ENCODE measurements at places on chromosomes 13 and 19.

- no peak for DNase-seq
Measured at GRCh38 chr13:113539822-113540221, 44.7 kb upstream of the TFDP1 start.

DNA sequence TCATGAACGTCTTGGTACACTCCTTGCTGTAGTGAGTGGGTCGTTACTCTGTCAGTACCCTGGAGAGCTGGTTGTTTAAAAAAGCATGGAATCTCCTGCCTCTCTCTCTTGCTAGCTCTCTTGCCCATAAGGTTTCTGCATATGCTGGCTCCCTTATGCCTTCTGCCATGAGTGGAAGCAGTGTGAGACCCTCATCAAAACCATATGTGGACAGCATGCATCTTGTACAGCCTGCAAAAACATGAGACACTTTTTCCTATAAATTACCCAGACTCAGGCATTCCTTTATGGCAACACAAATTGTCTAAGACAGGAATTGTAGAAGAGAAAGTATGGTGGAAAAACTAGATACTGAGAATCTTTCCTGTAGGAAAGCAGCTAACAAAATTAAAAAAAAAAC is 516.3 kb downstream of the SLITRK6 start:
- no peak for DNase-seq

- no peak for DNase-seq
Measured at GRCh38 chr19:32865326-32865725, 4.2 kb downstream of the SLC7A9 start.

- DNase-seq: no peak
Measured at GRCh38 chr19:3684817-3685410, 15.4 kb downstream of the PIP5K1C start.

GRCh38 chr13:97194479-97194878 is 27.7 kb upstream of the MBNL2 start:
- DNase-seq: no peak

DNA sequence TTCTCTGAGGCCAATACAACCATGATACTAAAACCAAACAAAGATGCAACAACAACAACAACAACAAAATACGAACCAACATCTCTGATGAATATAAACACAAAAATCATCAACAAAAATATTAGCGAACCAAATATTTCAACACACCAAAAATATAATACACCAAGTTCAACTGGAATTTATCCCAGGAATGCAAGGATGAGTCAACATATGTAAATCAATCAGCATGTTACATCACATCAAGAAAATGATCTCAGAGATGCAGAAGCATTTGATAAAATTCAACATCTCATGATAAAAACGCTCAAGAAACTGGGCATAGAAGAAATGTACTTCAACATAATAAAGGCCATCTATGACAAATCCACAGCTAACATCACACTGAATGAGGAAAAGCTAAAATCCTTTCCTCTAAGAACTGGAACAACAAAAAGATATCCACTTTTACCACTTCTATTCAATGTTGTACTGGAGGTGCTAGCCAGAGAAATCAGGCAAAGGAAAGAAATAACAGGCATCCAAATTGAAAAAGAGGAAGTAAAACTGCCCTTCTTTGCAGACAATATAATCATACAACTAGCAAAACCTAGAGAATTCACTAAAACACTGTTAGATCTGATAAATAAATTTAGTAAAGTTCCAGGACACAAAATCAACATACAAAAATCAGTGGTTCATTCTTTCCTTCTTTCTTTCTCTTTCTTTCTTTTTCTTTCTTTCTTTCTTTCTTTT is 2448.7 kb upstream of the PCDH20 start:
- no peak for DNase-seq

- no peak for DNase-seq
Measured at GRCh38 chr19:12727745-12728433, 4.2 kb upstream of the TNPO2 start.

- DNase-seq: peak; percentile 94
Measured at GRCh38 chr13:50124536-50125303, 109.5 kb downstream of the KCNRG start.

GRCh38 chr19:435707-436412 is 25.0 kb downstream of the SHC2 start:
- no peak for DNase-seq

GRCh38 chr13:33191425-33192210 is 93.9 kb downstream of the STARD13 start:
- no peak for DNase-seq

DNA sequence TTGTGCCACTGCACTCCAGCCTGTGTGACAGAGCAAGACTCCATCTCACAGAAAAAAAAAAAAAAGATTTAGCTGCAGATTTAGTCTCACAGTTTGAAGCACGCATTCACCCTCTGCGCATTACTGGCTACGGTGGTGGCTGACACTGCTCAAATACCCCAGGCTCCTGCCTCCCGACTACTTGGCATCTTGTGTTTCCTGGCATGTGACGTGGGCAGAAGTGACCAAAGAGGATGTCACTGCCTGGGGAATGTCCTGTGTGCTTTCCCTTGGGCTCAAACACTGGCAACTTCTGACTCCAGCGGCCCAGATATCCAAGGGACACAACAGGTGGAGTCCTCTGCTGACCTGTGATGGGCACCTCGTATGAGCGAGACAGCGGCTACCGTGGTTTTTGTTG is 24.7 kb upstream of the EIF3G start:
- no peak for DNase-seq

- DNase-seq: no peak
Measured at GRCh38 chr13:84739021-84739420, 856.7 kb upstream of the SLITRK1 start.

DNA sequence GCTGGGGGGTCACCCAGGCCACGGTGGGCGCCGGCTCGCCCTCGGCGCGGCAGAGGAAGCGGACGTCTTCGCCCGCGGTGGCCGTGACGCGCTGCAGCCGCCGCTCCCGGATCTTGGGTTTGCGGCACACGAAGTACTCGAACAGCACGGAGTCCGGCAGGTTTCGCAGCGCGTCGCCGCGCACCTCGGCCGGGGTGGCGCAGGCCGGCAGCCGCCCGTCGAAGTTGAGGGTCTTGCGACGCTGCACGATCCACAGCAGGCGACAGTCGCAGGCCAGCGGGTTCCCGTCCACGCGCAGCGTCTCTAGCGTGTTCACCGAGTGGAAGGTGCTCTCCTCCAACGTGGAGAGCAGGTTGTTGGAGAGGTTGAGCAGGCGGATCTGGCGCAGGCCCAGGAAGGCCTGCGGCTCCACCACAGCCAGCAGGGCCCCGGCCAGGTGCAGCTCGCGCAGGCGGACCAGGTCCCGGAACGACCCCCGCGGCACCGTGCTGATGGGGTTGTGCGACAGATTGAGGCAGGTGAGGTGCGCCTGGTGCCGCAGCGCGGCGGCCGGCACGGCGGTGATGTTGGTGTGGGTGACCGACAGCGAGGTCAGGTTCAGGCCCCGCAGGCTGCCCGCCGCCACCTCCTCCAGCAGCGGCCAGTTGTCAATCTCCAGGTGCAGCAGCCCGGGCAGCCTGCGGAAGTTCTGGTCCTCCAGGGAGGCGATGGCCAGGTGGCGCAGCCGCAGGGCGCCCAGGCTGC is 8.6 kb upstream of the PEAK3 start:
- no peak for DNase-seq

DNA sequence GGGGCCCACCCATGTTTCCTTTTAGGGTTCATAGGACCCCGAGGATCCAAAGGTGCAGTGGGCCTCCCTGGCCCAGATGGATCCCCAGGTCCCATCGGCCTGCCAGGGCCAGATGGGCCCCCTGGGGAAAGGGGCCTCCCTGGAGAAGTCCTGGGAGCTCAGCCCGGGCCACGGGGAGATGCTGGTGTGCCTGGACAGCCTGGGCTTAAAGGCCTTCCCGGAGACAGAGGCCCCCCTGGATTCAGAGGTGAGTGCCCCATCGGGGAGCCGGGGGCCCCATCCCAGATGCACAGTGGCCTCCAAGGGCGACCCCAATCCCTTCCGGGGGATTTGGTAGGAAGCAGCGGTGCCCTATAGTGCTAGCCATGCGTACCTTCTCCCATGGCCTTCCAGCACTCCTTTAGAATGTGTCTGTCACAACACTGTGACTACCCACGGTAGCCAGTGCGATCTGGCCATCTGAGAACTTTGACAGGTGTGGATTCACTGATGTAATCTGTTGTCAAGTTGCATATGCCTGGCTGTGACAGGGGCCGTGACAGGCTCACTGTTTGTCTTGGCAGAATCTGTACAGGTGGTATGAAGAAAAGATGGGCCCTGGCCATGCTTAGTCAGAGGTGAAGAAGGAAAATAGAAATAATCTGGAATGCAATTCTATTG is 88.5 kb downstream of the RAB20 start:
- DNase-seq: no peak

DNA sequence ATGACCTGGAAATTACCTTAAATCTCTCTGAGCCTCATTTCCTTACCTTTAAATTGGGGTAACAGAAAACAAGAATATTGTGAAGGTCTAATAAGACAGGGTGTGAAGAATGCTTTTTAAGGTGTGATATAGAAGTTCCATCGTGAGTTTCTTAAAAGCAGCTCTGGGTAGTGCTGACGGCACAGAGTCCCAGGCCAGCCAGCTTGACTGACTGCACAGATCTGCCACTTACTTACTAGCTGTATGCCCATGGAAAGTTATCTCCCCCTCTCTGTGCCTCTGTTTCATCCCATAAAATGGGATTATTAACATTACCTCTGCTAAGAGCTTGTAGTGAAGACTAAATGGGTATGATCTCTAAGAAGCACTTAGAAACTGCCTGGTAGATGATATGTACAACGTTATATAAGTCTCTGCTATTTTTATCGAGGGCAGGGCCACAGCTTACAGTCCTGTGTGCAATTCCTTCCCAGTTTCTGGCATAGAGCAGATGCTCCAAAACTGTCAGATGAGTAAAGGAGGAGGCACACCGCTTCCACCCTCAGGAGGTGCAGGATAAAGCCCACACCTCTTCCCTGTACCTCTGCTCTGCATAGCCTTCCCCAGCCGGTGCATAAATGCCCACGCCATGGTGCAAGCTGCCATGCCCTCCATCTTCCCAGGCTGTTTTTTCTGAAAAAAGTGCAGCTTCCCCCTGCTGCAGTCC is 99.6 kb downstream of the MBNL2 start:
- no peak for DNase-seq

DNA sequence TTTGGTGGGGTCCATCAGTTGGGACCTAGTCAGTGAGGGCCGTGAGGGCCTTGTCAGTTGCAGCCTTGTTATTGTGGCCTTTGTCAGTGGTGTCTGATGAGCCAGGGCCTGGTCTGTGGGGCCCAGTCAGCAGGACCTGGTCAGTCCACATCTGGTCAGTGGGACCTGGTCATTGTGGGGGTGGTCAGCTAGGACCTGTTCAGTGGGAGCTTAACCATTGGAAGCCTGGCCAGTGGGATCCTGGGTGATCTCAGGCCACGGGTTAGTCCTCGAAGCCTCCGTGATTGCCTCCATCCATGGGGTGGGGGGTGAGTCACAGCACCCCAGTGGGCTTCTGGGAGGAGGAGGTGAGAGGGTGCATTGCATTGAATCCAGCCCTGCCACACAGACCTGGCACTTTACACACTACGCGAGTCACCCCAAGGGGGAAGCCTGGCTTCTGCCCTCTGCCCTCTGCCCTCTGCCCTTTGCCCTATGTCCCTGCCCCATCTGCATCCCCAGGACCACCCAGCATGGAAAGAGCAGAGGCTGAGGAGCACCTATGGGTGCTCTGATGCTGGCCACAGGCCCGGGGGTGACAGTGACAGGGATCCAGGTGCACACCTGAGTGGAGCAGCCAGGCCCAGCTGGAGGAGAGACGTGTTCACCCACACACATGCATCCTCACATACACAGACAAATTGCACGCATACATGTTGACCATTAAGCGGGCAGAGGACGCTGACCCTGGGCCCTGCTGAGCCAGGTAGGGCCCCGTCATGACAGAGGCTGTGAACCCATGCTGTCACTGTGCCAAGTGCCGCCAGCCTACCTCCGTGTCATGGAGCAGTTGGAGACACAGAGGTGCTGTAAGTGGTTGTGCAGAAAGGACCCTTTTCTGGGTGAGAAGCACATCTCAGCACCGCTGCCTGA is 59.8 kb upstream of the TPM4 start:
- no peak for DNase-seq

DNA sequence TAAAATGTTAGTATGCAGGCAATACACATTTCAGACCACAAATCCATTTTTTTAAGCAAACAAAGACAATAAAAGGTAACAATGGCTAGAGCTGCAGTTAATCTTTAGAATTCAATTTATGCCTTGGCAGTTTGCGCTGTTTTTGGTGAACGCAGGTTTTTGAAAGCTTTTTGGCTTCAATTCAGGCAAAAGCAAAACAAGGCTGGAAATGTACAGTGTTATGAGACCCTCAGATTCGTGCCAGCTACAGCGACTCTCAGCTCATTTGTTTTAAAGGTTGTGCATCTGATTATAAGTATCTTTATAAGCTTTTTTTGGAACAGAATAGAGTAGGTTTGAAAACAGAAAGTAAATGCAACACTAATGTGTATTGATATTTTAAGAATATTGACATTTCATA is 63.6 kb upstream of the SOX1 start:
- no peak for DNase-seq

- no peak for DNase-seq
Measured at GRCh38 chr13:49546561-49546960, 38.8 kb downstream of the RCBTB1 start.

- no peak for DNase-seq
Measured at GRCh38 chr19:18915639-18916038, 3.5 kb downstream of the COPE start.

DNA sequence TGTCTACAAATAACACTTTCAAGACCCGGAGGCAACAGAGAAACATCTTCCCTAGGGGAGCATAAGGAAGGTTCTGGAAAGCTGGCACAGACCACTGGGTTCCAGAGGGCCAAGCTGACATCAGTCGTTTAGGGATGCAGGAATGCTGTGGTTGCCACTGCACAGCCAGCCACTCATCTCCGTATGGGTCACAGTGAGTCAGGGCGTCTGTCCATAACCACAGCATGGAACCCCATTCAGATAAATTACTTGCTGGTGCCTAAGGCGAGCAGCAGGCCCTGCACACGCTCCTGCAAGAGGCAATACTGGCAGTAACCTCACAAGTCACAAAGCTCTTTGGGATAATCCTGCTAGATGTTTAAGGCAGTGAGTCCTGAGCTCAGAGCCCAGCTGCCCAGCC is 140.9 kb upstream of the UBL3 start:
- no peak for DNase-seq

- DNase-seq: no peak
Measured at GRCh38 chr13:91216928-91217700, 130.4 kb upstream of the MIR17HG start.

GRCh38 chr19:37227996-37228395 is 10.0 kb downstream of the ZNF383 start:
- no peak for DNase-seq

GRCh38 chr19:1025960-1026782 is at the start of gene CNN2:
Gene CNN2, plus strand, starts transcription at chr19:1026608. Its CDS starts 54 bp downstream, at chr19:1026662.
- peak; percentile 35 for DNase-seq

DNA sequence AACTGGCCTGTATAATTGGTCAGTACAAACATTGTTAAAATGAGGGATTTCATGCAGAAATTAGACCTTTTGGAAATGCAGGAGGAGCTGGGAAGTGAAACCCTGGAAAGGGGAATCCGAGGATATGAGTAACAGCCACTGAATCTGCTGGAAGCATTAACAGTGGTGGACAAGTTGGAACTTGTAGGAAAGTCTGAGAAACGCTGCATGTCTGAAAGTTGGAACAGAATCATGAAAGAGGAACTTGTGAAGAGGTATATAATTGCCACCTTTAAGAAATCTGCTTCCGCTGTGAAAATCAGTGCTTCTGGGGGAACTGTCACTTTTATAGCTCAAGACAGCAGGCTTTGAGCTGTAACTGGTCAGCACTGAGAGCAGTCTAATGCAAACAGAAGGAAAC is 716.5 kb upstream of the PRR20A start:
- no peak for DNase-seq

- DNase-seq: no peak
Measured at GRCh38 chr13:50106559-50106958, 91.3 kb downstream of the KCNRG start.

- no peak for DNase-seq
Measured at GRCh38 chr19:55528030-55528803, 8.7 kb downstream of the SBK2 start.

Measured in stimulated activated CD8-positive, alpha-beta memory T cell treated with anti-CD3 and anti-CD28 coated beads, Interleukin-4, amount 100 ng/mL, for 1 hour (primary cell).